ENCODE measurements at places on chromosomes 7 and 10.

DNA sequence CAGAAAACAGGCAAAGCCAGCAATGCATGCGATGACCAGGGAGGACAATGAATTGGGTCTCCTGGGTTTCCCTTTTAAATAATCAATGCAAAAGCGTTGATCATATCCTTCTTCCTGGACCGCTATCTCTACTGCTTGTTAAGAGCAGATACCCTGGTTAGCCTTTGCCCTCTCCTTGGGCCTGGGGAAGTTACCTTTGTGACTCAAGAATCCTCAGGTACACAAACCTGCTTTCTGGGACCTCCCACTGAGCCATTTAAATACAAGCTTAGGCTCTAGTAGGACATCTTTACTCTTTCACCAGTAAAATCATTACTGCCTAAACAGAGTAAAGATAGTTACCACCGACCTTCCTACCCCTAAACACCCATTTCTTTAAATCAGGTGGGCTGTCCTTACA is 173.9 kb downstream of the WNT2 start:
- DNase-seq, result no peak

DNA sequence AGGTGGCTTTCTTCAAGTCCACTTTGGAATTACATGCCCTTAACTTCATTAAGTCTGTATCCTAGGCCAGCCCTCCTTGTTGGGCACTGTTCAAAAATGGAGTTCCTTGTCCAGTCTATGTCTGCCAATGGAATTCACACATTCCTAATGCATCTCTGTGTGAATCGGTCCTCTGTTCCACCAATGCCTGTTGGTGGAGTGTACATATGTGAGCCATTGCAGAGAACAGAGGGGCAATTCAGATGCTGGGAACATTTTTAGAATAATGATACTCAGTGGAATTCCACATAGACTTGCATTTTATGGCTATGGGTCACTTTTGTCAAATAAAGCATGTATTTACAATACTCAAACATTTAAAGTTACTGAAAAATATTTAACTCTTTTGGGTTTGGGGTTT is 108.3 kb downstream of the COL28A1 start:
- DNase-seq, result no peak

GRCh38 chr7:140041659-140042385 is 20.9 kb downstream of the PARP12 start:
- no peak for DNase-seq

GRCh38 chr10:23754179-23754578 is 315.3 kb downstream of the OTUD1 start:
- no peak for DNase-seq

DNA sequence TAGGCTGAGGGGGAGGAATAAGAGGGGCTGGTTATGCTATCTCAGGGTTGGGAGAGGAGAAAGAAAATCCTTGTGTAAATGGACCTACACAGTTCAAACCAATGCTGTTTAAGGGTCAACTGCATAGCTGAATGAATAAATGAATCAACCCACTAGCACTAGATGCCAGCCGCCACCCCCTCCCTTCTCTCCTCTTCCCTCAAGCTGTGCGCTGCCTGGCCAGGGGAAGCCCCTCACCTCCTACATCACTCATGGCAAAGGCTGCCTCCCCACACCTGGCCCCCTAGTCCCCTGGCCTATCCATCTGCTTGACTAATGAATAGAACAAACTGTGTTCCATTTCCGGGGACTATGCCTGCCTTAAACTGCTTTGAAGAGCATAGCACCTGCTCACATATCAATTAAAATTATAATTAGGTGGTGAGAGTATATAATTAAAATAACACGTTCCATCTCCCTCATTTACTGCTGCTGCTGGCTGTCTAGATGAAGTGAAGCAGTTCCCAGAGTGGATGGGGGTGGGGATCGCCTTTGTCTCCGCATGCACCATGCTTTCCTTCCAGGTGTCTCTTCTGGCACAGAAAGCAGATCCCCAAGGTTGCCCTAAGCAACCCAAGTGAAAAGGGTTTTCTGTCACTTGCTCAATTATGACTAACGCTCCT is 32.6 kb downstream of the GRID1 start:
- DNase-seq, result no peak

DNA sequence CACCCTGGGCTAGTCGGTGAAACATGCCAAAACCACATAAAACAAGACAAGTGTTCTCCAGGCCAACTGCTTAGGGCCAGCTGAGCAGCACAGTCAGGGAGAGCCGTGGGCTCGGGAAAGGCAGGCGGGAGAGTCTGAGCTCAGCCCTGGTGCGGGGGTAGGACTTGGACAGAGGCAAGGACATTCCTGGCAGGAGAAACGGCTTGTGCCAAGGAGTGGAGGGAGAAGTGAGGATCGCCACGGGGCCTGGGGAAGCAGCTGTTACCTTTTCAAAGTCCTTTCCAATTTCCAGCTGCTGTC is 4.2 kb downstream of the ELN start:
- DNase-seq, result no peak
